Activated CD8-positive, alpha-beta memory T cell treated with anti-CD3 and anti-CD28 coated beads for 24 hours (primary cell): ENCODE measurements at places on chromosomes 5 and 9.

DNA sequence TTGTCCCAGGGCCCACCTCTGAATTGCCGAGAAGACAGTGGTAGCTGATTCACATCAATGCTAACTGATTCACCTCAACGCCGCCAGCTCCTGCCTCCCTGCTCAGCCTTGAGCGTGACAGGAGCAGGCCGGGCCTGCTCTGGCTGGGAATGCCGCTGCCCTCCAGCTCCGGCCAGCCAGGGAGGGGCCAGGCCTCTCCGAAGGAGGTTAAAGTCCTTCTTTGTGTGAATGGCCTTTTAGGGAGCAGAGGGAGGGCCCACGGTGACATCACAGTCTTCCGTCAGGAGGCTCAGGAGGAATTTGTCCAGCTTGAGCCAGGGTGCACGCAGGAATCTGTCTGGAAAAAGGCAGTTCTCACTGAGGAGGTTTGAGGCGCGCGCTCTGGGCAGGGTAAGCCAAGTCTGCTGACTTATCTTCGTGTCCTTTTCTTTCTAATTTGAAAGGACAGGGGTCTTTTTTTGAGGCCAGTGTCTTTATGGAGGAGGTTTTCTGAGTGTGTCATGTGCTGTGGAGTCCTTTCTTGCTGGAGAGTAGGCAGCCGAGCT lies 82.7 kb downstream of the C9orf152 start:
- no peak for DNase-seq

GRCh38 chr5:144356489-144356888 lies 185.8 kb downstream of the KCTD16 start:
- no peak for DNase-seq

DNA sequence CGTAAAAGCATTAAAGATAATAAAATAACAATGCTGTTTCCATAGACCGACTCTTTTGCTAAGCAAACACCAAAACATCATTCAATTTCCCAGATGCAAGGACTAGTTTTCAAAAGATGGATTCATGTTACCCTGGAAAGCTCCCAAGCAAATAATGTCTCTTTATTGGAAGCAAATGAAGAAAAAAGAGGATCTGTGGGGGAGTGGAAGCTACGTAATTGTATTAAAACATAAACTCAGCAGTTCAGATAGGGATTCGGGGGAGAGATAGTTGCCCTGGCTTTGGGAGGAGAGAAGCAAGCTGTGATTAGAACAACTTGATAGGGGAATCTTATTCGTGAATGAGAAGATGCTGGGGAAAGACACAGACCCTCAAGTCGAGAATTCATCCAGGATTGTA lies 491.0 kb upstream of the CLINT1 start:
- DNase-seq, result no peak

GRCh38 chr5:150361301-150361700 lies 3.8 kb downstream of the TCOF1 start:
- DNase-seq, result no peak

DNA sequence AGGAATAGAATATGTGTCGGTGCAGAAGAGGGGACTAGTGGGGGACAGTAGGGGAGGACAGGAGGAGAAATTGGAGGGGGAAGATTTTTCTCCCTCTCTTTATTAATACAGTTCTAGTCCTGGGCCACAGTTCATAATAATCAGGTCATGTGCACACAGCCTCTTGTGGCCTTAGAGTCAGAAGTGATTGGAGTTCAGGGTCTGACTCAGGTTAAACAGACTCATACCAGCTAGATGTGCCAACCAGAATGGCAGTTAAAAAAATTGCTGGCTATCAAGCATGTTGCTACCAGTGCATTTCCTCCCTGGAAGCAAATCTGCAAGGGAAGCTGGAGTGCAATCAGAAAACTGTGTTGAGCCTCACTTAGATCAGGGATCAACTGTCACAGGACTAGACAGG lies 132.7 kb upstream of the MAP1B start:
- DNase-seq, result no peak

- DNase-seq, result no peak
Measured at GRCh38 chr5:165538065-165538464, 2032.6 kb downstream of the MAT2B start.

GRCh38 chr5:92633875-92634487 lies 947.0 kb downstream of the NR2F1-AS1 start:
- DNase-seq, result no peak

DNA sequence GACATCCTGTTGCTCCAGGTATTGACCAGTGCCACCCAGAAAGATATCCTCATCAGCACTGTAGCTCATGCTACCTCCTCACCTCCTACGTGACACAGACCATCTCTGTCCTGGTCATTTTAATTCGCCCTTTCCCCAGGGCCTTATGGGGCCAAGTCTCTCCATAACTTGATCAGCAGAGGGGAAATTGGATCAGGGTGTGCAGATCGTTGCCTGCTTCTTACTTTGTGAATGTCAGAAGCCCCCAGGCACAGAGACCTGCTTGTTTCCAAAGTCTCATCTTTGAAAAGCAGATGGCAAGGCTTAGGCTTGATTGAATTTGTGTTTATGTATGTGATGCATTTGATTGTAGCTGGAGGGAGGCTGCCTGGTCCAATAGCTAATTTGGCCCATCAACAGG lies 8.8 kb upstream of the DBH start:
- no peak for DNase-seq

DNA sequence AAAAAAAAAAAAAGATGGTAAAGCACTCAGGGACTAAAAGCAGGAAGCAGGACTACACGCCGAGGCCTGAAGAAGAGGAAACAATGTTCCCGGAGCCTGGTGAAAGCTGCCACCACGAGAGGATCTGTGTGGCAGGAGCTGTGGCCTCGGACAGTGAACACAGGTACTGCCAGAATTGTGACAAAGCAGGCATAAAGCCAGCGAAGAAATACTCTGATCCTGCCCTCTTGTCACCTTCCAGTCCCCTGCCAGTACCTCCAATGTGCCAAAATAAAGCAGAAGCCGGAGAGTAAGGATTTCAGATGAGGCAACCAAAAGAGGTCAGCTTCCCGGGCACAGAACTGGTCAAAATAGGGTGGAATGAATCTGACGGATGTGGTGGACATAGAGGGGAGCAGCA lies 211.5 kb upstream of the TARS1 start:
- DNase-seq, result no peak
